ENCODE measurements at places on chromosomes 11 and 22.

- DNase-seq: no peak
These were observed 73.8 kb downstream of the FAM76B start for GRCh38 chr11:95715777-95716241.

GRCh38 chr11:67604815-67605214, 1.9 kb upstream of the NDUFV1 start:
- DNase-seq: no peak

DNA sequence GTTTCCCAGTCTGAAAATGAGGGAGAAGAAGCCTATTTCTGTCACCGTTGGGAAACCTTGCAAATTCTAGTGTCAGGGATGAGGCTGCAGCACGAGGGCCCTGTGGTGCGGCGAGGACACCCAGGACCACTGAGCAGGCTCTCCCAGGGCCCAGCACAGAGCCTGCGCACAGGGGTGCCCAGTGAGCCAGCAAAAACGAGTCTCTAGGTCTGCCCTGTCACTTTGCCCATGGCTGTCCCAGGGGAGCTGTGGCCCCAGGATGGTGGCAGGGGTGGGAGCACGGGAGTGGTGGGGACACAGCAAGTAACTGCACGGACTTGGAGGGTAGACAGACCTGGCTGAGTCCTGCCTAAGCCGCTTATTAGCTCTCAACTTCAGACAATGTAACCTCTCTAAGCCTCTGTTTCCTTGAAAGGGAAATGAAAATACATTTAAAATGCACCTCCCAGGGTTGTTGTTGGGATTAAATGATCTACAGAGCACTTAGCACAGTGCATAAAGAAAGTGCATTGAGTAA, 44.2 kb downstream of the DSCAML1 start:
- DNase-seq: no peak

DNA sequence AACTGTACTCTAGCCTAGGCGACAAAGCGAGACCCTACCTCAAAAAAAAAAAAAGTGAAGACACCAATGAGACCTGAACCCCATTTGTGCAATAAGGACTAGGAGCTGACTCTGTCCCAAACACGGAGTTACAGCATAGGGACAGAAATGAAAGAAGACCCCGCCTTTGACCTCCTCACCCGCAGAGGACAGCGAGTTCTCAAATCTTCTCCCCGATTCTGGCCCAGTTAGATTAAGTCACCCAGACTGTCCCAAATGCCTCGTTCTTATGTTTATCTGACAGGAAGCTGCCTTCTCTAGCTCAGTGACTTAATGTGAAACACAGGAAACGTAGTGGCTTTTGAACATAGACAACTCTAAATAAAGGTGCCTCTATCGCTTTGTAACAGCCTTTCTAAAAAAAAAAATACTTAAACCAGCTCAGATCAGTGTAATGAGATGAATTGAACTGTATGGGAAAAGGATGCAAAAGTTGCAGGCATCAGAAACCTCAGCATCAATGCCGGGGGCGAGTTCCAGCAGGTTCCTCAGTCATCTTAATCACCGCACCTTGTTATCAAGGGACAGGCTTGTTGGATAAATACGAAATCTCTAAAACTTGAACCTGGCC, 10.6 kb downstream of the MYH9 start:
- DNase-seq: no peak

GRCh38 chr11:75603791-75604736, 42.0 kb downstream of the SERPINH1 start:
- no peak for DNase-seq

DNA sequence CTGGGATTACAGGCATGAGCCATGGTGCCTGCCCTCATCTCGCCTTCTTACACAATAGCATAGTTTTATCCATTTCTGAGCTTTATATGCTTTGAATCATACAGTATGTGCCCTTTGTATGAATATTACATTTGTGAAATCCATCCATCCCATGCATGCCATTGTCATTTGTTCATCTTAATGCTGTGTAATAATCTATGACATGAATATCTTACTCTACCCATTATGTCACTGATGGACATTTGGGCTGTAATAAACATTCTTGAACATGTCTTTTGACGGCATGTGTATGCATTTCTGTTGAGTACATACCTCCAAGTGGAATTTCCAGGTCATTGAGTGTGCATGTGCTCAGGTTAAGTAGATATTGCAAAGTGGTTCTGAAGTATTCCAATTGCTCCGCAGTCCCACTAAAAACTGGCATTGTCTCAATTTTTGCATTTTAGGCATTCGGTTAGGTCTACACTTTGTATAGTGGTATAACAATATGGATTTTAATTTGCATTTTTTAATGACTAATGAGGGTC, 339.3 kb upstream of the SYN3 start:
- DNase-seq: no peak

DNA sequence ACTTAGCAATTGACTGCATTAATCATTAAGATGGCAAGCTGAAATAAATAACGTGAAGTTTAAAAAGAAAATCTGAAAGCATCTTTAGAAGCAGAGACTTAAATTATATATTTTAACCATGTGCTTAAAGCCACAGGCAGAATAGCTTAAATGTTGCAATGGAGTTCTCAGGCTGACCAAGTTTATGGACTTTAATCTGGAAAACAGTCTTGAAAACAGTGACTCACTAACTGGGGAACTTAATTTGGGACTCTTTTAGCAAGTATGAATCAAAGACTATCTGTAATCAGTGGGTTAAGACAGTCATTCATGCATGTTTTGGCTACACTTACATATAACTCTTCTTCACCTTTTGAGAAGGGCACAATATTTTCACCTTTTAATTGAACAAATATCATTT, 12.6 kb upstream of the GLYATL1 start:
- no peak for DNase-seq

DNA sequence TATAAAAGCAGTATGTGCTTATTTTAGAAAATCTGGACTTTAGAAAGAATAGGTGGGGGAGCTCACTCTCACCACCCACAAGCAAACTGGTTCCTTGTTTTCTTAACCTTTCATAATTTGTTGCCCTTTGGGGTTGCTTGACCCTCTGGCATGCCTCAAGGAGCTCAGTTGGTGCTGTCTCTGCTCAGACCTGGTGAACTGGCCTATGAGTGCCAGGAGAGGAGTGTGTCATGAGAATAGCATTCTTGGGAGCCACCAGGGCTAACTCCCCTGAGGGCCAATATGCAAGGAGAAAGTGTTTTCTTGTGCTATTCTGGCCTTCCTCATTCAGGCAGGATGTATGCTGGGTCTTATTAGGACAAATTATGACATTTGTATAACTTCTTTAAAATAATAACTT, 21.0 kb upstream of the AMOTL1 start:
- DNase-seq: no peak

DNA sequence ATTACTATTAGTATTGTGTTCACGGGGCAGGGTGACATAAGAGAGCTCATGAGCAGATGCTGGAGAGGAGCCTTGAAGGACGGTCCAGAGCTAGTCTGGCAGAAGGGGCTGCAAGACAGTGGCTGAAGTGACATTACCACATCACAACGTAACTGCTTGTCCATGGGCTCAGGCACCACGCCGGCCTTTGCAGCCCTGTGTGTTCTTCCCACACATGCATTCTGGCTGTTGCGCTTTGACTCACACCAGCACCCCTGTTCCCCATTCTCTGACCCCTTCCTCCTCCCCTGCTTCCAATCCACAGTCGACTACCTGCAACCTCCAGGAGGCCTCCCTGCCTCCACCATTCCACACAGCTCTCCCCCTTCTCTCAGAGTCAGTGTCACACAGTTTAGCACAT, 103.3 kb downstream of the ME3 start:
- DNase-seq: no peak

- no peak for DNase-seq
These were observed 47.0 kb downstream of the RTL6 start for GRCh38 chr22:44451016-44451415.

DNA sequence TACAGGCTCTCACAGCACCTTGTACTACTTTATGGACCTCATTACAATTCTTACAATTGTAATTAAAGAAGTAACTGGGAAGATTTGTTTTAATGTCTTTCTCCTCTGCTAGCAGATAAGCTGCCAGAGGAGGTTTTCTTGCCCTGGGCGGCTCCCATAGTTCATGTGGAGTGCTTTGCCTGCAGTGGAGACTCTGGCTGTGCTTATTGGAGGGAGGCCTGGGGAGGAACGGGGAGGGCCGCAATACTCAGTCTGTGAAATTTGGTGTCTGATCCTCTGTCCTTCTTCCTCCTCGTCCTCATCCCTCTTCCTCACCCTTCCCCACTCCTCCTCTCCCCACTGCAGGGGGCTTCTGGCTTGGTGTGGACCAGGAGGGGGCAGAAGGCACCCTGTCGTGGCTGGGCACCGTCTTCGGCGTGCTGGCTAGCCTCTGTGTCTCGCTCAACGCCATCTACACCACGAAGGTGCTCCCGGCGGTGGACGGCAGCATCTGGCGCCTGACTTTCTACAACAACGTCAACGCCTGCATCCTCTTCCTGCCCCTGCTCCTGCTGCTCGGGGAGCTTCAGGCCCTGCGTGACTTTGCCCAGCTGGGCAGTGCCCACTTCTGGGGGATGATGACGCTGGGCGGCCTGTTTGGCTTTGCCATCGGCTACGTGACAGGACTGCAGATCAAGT, 5.6 kb downstream of the SLC35C1 start:
- no peak for DNase-seq

GRCh38 chr11:116948391-116948790, 111.0 kb upstream of the APOA1 start:
- no peak for DNase-seq

GRCh38 chr22:17695986-17696385, 57.4 kb downstream of the BCL2L13 start:
- no peak for DNase-seq

DNA sequence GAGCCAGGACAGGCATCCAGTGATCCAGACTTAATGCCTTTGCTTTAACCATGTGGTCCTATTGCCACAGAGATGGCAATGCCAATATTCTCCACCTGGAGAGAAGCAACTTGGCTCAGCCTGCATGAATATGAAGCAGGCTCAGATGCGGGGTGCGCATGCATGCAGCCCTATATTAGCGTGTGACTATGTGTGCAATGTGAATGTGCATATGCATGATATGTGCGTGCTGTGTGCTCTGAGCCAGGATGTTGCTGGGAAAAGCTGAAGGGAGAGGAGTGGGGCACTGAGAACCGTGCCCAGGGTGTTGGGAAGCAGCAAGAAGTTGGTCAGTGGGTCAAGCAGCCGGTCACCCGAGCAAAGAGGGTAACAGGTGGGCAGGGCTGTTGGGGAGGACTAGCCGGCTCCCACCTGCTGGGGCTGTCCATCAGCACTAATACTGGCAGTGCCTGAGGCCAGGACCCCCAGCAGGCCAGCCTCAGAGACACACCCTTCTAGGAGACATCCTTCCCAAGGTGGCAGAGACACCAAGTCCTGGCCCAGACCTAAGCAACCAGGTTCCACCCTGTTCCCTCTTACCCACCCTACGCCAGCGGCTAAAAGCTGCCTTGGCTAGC, 24.8 kb upstream of the MYOD1 start:
- DNase-seq: no peak

DNA sequence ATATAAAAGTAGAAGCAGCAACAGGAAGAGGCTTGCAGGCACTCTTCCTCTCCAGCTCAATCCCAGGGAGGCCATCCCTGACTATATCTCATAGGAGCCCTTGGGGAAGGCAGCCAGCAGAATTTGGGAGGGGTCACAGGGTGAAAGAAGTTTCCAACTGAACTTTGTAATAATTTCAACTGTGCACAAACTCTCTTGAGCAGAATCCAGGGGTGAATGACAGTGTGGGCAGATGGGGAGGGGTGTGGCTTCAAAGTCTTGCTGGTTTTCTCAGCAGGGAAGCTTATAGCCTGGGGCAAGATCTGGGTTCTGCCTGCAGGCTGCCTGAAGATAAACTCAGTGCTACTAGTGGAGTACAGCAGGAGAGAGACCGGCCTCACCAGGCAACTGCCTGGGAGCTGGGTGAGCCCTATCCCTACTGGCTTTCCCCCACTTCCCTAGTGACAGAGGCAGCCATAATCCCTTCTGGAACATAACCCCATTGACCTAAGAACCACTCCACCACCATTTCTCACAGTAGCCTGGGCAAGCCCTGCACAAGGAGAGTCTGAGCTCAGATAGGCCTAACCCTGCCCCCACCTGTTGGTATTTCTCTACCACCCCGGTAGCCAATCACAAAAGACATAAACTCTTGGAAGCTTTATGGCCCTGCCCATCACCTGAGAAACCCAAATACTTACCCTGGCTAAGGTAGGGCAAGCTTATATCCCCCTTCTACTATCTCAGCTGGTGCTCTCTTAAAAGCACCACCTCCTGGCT, 17.8 kb upstream of the TTC12 start:
- DNase-seq: no peak

DNA sequence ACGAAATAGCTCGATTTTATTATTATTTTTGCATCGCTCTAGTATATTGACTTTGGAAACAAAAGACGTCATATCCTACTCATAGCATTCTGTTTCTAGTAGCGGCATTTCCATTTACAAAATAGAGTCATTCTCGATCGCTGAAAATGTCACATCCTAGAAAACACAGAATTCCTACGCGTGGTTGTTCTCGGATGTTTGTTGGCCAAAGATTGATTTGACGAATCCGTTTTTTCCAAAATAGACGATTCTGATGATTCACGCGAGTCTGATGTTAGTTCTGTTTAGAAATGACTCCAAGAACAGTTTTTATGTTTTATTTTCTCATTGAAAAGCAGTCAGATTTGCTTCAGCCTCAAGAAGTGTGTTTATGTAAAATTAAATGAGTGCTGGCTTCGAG, 47.6 kb downstream of the SMIM38 start:
- DNase-seq: no peak

GRCh38 chr11:30526558-30526957, 59.6 kb downstream of the MPPED2 start:
- no peak for DNase-seq

DNA sequence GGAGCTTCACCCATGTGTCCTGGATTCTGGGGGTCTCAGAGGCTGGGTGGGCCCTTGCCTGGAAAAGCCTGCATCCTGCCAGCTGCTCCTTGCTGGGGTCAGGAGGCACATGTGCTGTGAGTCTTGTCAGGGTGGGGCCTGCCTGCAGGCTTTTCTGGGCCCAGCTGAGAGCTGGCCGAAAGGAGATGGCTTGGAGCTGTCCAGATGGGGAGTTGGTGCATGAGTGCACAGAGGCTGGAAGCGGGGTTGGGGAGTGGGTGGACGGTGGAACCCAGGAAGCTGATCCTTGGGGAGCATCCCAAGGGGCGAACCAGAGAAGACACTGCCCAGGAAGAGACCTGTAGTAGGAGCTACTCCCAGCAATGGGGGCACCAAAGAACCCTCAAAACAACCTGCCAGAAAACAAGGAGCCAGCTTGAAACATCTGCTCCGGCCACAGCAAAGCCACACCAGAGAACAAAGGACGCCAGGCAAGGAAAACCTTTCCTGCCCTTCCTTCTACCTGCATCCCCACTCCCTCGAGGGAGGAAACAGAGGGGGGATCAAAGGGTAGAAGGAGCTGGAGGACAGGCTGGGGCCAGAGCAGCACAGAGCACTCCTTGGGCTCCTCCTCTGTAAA, 8.2 kb upstream of the KCTD17 start:
- peak; percentile 37 for DNase-seq
